Left lung (tissue), 14 donors: ENCODE measurements at places on chromosomes 2 and 18.

DNA sequence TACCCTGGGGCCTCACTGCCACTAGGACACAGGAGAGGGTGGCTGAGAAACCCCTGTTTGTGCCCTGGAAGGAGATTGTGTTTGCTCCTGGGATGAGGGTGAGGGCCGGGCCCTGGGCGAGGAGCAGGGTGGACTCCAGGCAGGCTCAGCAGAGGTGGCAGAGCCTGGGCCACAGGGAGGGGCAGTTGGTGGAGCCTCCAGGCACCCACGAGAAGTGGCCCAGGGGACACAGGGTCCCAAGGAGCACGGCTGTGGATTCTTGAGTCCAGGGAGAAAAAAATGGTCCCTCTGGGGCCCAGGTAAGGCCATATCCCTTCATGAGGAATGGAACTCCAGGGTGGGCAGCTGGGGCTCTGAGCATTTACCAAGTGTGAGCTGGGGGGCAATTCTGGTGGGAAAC is 8.3 kb downstream of the MAB21L4 start:
- no peaks in the 10 kb centered on the region for H3K36me3 ChIP-seq
- H3K4me1 ChIP-seq: no peaks in the 10 kb centered on the region
- no peak for DNase-seq
- no peaks in the 10 kb centered on the region for H3K27me3 ChIP-seq

- no peak for DNase-seq
- peak overlapping the region; percentile 21 for H3K4me3 ChIP-seq
- peaks cover 15% of the 10 kb centered on the region for H3K4me1 ChIP-seq
- H3K36me3 ChIP-seq: no peaks in the 10 kb centered on the region
These were observed 2.3 kb upstream of the GATA6 start for GRCh38 chr18:22167091-22167470.

GRCh38 chr2:38763228-38763627 is 12.1 kb upstream of the SRSF7 start:
- no peak overlapping the region for H3K4me3 ChIP-seq
- no peaks in the 10 kb centered on the region for H3K36me3 ChIP-seq
- no peak for DNase-seq
- no peaks in the 10 kb centered on the region for H3K27me3 ChIP-seq
- H3K27ac ChIP-seq: no peak overlapping the region

DNA sequence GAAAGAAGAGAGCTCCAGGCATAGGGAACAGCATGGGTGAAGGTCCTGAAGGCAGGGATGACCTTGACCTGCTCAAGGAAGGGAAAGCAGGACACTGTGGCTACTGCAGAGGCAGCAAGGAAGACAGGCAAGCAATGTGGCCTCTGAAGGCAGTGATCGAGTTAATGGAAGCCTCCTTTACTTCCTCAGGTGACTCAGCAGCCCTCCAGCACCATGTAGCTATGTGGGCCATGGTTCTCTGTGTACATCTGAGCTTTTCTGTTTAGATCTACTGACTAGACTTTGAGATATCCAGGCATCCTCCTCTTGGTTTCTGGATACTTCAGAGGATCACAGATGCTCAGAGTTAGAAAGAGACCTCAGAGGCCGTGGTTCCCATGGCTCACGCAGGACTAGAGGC is 107.3 kb upstream of the PID1 start:
- no peaks in the 10 kb centered on the region for H3K4me1 ChIP-seq
- no peak overlapping the region for H3K4me3 ChIP-seq
- no peak overlapping the region for H3K27ac ChIP-seq
- no peak for DNase-seq

GRCh38 chr2:100244881-100245605 is 77.3 kb downstream of the LONRF2 start:
- H3K27ac ChIP-seq: no peak overlapping the region
- peaks cover 3% of the 10 kb centered on the region for H3K4me1 ChIP-seq
- no peak for DNase-seq
- H3K27me3 ChIP-seq: no peaks in the 10 kb centered on the region
- H3K4me3 ChIP-seq: no peak overlapping the region
- H3K36me3 ChIP-seq: no peaks in the 10 kb centered on the region

GRCh38 chr2:219213026-219213415 is 5.7 kb downstream of the ABCB6 start:
- H3K27me3 ChIP-seq: no peaks in the 10 kb centered on the region
- H3K4me3 ChIP-seq: no peak overlapping the region
- DNase-seq: no peak
- H3K36me3 ChIP-seq: no peaks in the 10 kb centered on the region
- peaks cover 3% of the 10 kb centered on the region for H3K4me1 ChIP-seq

DNA sequence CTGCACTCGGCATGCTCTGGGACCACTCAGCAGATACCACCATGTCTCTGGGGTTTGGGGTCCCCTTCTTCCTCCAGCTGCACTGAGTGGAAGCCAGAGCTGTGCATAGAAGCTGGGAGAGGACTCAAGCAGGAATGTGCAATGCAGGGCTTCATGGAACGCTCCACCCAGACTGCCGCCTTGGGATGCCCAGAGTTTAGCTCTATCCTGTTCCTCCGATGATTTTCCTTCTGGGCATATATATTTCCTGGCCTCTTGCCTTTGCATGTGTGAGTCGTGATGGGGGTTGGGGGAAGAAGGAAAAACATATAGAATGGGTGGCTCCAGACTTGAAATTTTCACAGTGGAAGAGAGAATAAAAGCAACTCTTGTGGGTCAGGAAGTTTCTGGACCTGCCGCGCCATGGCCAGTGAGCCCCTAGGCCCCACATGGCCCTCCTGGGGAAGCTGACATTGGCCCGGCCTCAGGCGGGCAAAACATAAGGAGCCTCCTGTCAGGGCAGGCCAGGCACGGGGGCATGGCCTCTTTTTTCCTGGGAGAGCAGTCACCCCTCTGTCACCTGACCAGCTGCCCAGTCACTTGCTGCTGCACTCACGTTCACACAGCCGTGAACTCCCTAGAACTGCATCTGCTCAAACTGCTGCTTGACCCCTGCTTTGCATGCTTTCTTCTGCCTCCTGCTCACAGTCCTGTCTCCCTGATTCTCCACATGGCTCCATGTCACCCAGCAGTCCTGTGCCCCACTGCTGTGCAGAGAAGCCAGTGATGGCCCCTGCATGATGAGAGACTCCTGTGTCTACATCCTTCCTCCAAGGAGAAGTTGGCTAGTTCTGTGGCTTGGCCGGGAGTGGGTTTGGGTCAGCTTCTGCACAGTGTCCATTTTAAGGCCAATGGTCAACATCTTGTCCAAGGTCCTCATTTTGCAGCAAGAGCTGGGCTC is 197.8 kb downstream of the CTIF start:
- no peak overlapping the region for H3K27ac ChIP-seq
- no peak for DNase-seq
- no peaks in the 10 kb centered on the region for H3K4me1 ChIP-seq
- H3K36me3 ChIP-seq: no peaks in the 10 kb centered on the region
- no peaks in the 10 kb centered on the region for H3K27me3 ChIP-seq
- no peak overlapping the region for H3K4me3 ChIP-seq

GRCh38 chr2:186201371-186201770 is 284.7 kb upstream of the ZC3H15 start:
- H3K36me3 ChIP-seq: no peaks in the 10 kb centered on the region
- H3K27me3 ChIP-seq: no peaks in the 10 kb centered on the region
- no peak overlapping the region for H3K27ac ChIP-seq
- DNase-seq: no peak

DNA sequence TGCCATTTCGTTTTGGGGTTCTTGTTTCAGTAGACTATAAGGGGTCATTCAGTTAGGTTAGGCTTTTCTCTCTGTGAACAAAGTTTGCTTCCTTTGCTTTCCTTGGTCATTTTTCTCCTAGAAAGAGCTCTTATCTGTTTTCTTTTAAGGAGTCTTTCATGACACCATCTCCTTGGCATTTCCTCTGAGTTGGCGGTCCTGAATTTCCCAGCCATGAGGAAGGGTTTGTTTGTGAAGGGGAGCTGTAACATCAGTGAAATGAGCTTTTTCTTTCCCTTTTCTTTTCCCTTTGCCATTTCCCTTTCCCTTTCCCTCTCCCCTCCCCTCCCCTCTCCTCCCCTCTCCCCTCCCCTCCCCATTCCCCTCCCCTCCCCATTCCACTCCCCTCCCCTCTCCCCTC is 61.7 kb downstream of the MAP4K4 start:
- H3K4me3 ChIP-seq: no peak overlapping the region
- H3K27me3 ChIP-seq: no peaks in the 10 kb centered on the region
- no peak for DNase-seq
- H3K36me3 ChIP-seq: no peaks in the 10 kb centered on the region
- H3K4me1 ChIP-seq: peaks cover 38% of the 10 kb centered on the region

DNA sequence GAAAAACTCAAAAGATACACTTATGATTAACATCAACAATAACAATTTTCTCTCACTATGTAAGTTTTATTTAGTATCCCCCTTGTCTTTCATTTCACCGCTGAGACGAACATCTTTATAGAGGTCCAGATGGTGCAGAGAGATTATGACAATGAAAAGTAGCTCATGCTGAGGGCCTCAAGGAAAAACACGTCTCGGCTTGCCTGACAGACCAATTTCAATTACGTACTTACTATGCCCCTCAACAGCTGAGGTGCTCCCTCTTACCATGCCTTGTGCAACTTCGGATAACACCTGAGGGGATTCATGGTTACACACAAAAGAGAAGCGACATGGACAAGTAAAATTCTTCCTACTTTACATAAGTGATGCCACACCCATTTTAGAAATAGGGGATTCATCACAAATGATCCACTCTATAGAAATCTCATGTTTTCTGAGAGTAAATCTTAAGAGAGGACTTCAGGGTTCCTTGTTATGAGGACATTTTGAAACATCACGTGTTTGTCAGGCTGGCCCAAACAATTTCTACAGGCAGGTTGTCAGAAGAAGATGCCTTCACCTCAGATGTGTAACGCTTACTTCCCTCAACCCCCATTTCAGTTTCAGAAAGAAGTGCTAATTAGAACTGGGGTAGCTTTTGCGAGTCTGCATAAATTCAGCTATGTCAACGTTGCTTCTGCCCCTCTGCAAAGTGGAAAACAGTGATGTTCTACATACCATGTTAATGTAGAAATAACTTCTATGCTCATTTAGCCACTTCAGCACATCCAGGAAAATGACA is 191.4 kb downstream of the NRXN1 start:
- no peak for DNase-seq
- H3K4me3 ChIP-seq: no peak overlapping the region
- H3K27me3 ChIP-seq: no peaks in the 10 kb centered on the region
- H3K4me1 ChIP-seq: no peaks in the 10 kb centered on the region
- no peak overlapping the region for H3K27ac ChIP-seq

- H3K4me3 ChIP-seq: no peak overlapping the region
- no peak overlapping the region for H3K27ac ChIP-seq
- H3K27me3 ChIP-seq: no peaks in the 10 kb centered on the region
- no peaks in the 10 kb centered on the region for H3K4me1 ChIP-seq
These were observed 719.4 kb downstream of the LRP1B start for GRCh38 chr2:141411419-141411818.

GRCh38 chr2:11368059-11368572 is 23.7 kb upstream of the ROCK2 start:
- no peaks in the 10 kb centered on the region for H3K27me3 ChIP-seq
- H3K36me3 ChIP-seq: no peaks in the 10 kb centered on the region
- H3K4me1 ChIP-seq: no peaks in the 10 kb centered on the region
- no peak overlapping the region for H3K4me3 ChIP-seq
- DNase-seq: no peak

GRCh38 chr2:173814306-173814705 is 150.9 kb downstream of the SP3 start:
- no peaks in the 10 kb centered on the region for H3K4me1 ChIP-seq
- H3K36me3 ChIP-seq: no peaks in the 10 kb centered on the region
- H3K27me3 ChIP-seq: no peaks in the 10 kb centered on the region
- no peak for DNase-seq
- H3K4me3 ChIP-seq: no peak overlapping the region

DNA sequence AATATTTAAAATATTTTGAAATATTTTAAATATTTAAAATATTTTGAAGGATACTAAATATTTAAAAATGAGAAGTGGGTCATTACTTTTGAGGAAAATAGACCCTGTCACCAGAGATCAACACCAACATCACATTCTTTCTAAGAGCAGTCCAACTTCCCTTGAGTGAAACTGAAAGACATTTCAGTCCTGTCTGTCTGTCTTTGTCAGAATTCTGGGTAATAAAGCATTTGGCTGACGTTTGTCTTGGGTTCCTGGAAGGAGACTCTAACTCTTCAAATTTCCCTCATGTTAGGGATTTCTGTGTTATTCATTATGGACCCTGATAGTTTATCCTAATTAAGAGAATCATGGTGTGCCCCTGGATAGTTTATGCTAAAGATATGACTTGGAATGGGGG is 32.8 kb downstream of the TTC21B start:
- H3K27me3 ChIP-seq: no peaks in the 10 kb centered on the region
- H3K36me3 ChIP-seq: no peaks in the 10 kb centered on the region
- H3K4me3 ChIP-seq: no peak overlapping the region
- no peaks in the 10 kb centered on the region for H3K4me1 ChIP-seq
- no peak overlapping the region for H3K27ac ChIP-seq
- no peak for DNase-seq

DNA sequence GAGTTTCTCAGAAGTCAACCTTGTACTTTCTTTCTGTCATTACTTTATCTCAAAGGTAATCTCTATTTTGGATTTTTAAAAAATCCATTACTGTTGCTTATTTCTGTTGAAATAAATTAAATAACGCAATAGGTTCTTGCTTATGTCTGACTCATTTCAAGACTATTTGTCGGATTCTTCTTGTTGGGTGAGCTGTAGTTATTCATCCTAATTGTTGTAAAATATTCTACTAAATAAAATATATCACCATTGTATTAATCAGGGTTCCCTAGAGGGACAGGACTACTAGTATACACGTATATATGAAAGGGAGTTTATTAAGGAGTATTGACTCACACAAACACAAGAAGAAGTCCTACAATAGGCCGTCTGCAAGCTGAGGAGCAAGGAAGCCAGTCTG is 403.9 kb upstream of the CYRIA start:
- H3K27ac ChIP-seq: no peak overlapping the region
- no peak for DNase-seq
- H3K4me3 ChIP-seq: no peak overlapping the region

DNA sequence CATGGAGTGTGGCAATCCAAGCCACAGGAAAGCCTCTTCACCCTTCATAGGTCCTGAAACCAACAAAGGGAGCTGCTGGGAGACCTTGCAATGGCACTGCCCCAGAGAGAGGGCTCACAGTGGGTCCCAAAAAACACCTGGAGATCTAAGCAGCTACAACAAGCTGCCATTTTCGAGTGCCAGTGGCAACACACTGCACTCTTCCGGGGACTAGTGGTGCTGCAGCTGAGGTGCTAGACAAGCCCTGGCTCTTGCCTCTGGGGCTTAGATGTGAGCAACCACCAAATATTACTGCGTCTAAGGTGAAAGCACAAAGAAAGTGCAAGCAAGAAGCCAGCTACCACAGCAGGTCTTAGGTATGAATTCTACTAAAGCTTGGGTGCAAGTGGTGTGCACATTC is 192.9 kb downstream of the NOL4 start:
- no peaks in the 10 kb centered on the region for H3K36me3 ChIP-seq
- no peak overlapping the region for H3K4me3 ChIP-seq
- no peaks in the 10 kb centered on the region for H3K27me3 ChIP-seq
- no peaks in the 10 kb centered on the region for H3K4me1 ChIP-seq

- H3K4me1 ChIP-seq: no peaks in the 10 kb centered on the region
- no peak overlapping the region for H3K4me3 ChIP-seq
- H3K27ac ChIP-seq: no peak overlapping the region
These were observed 9.1 kb upstream of the TPRKB start for GRCh38 chr2:73746015-73746876.

GRCh38 chr18:62847081-62847480 is 131.7 kb downstream of the PHLPP1 start:
- no peaks in the 10 kb centered on the region for H3K27me3 ChIP-seq
- no peak for DNase-seq
- H3K36me3 ChIP-seq: no peaks in the 10 kb centered on the region
- no peak overlapping the region for H3K27ac ChIP-seq
- H3K4me1 ChIP-seq: no peaks in the 10 kb centered on the region
- H3K4me3 ChIP-seq: no peak overlapping the region

- H3K27me3 ChIP-seq: no peaks in the 10 kb centered on the region
- H3K27ac ChIP-seq: peak overlapping the region; percentile 57
- no peak overlapping the region for H3K4me3 ChIP-seq
- H3K36me3 ChIP-seq: no peaks in the 10 kb centered on the region
- DNase-seq: no peak
- H3K4me1 ChIP-seq: peaks cover 2% of the 10 kb centered on the region
These were observed 48.5 kb upstream of the PELI1 start for GRCh38 chr2:64192664-64193105.
